ENCODE measurements at places on chromosomes 1 and 21.
A peak's percentile ranks its signal among the peaks of the same experiment; 100 is the strongest.

DNA sequence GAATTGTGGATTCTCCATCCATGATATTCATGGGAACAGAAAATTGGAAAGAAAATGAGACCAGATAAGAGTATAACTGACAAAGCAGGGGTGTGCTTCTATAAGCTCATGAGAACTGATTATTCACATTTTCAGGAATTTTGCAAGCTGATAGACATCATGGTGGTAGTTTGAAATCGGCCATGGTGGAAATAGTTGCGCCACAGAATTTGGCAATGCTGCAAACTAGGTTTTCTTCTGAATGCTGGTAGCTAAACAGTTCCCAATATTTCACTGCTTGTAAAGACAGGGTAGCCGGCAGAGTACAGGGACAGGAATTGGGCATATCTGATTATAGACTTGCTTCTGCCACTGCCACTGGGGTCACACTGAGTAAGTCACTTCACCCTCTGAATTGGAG lies 151.1 kb downstream of the PLXNA2 start:
- DNase-seq: no peak

DNA sequence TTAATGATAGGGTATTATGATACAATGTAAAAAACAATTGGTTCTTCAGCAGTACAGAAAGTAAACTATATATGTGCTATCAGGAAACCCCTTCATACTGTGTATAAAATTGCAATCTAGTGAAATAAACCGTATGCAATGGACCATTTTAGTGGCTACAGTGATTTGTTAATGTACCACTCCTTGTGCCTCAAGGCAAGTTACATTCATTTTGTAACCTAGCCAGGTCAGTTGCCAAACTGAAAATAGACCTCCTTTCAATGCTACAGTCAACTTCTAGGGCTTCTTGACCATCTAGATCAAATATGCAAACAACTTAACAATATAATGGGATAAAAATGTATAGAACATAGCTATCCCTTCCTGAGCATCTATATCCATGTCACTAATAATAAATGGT lies 52.0 kb upstream of the RAVER2 start:
- DNase-seq: no peak

DNA sequence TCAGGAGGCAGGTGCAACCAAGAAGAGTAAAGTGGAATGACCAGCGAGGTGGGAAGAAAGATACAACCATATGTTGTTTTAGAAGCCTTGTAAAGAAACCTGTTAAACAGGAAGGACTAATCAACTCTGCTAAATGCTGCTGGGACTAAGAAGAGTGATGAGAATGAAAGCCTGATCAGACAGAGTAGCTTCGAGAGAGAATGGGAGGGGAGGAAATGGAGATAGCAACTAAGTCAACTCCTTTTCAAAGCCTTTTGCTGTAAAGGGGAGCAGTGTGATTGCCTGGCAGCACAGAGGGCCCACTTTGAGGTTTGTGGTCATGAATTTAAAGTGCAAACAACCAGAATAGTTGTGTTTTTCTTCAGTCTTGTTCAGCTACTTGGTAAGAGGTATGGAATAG lies 31.4 kb downstream of the SLC30A7 start:
- peak; percentile 41 for DNase-seq

- DNase-seq: no peak
Observed at GRCh38 chr1:107541412-107541811, 400.6 kb downstream of the NTNG1 start.

GRCh38 chr1:44689447-44689765 lies 14.9 kb downstream of the ARMH1 start:
- no peak for DNase-seq

Data from stimulated activated CD4-positive, alpha-beta T cell treated with anti-CD3 and anti-CD28 coated beads, TNF-alpha, amount 100 ng/mL, for 1 hour (primary cell).